Glomerular endothelial cell (primary cell): ENCODE measurements at places on chromosomes 2 and 18. TPM values are rescaled to one million over a fixed set of nuclear protein-coding genes. Genes with fewer than 3 reads are reported as not detected.

GRCh38 chr2:8602809-8603208, 79.0 kb upstream of the ID2 start:
- DNase-seq: no peak

GPR55 gene
- not detected in 2 replicates for total RNA-seq

COBLL1 gene
- 9.0 and 14.2 TPM in 2 replicates for total RNA-seq

CELF4 gene
- total RNA-seq: not detected in 2 replicates
